OCI-M1 (cell line): ENCODE measurements at places on chromosomes 6 and 20.

DNA sequence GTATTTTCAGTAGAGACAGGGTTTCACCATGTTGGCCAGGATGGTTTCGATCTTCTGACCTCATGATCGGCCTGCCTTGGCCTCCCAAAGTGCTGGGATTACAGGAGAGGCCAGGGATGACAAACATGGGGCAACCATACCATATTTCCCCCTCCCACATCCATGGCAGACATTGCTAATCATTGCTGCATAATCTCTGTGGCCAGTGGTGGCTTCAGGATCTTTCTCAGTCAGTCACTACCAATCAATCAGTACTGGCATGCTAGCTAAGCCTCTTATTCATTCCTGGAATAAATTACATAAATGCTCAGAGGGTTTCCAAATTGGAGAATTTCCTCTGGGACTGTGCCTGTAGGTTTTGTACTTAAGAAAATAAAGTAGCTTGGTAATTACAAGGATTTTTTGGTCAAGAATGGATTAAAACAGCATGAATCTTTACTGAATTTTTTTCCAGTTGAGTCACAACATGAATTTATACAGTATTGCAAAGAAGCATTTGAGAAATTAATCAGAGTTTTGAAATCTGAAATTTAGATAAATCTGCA, 138.1 kb downstream of the FNDC1 start:
- no peak for DNase-seq

- DNase-seq: peak; percentile 79
Measured at GRCh38 chr6:24223115-24223919, 97.3 kb downstream of the NRSN1 start.

DNA sequence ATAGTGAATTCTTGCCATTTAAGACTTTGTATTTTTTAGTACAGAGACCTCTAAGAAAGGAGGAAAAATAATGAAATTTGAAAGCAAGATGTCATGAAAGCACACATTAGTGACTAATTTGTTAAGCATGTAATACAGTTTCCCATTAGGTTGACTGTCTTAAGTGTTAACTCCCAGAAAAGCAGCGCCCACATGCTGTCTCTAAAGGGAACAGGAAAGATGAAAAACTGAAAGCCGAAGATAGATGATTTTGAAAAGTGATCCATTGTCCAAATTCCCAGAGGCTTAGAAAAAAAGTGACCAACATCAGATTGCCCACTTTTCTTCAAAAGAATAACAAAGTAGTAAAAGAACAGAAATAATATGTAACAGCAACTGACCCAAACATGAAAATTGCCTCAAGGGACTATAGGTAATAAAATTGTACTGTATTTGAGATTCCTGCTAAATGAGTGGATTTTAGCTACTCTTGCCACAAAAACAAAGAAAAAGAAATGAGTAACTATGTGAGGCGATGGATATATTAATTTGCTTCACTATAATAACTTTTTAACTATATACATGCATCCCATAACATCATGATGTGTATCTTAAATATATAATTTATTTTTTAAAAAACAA, 83.2 kb upstream of the OGFRL1 start:
- no peak for DNase-seq

- DNase-seq: peak; percentile 91
Measured at GRCh38 chr6:141199074-141199473, 933.7 kb upstream of the GJE1 start.

DNA sequence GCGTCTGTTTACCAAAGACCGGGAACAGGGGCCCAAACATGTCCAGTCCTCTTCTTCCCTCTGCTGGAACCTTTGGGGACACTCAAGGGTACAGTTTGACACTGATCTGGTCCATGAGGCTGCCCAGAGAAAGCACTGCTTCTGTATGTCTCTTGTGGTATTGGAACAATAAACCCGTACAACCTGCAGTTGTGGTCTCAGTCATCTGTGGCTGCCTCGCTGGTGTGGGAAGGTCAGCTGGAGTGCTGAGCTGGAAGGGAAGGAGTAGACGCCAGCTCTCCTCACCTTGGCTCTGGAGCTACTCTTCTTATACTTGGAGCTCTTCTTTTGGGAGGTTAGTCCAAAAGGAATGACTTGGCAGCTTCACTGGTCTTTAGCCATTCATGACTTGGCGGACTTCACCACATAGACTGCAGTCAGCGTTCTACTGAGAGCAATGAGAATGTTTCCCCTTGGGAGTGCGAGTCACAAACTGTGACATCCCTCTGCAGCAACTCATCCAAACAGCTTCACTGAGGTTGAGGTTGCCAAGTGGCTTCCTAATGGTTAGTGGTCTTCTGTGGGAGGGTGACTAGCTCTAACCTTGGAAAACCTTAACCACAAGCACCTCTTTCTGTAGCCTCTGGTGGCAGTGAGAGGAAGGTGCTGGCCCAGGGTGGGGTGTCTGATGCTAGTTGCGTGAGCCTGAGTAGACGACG, 81.2 kb downstream of the ASXL1 start:
- peak; percentile 39 for DNase-seq

- DNase-seq: no peak
Measured at GRCh38 chr20:54112221-54112884, 42.0 kb upstream of the BCAS1 start.

DNA sequence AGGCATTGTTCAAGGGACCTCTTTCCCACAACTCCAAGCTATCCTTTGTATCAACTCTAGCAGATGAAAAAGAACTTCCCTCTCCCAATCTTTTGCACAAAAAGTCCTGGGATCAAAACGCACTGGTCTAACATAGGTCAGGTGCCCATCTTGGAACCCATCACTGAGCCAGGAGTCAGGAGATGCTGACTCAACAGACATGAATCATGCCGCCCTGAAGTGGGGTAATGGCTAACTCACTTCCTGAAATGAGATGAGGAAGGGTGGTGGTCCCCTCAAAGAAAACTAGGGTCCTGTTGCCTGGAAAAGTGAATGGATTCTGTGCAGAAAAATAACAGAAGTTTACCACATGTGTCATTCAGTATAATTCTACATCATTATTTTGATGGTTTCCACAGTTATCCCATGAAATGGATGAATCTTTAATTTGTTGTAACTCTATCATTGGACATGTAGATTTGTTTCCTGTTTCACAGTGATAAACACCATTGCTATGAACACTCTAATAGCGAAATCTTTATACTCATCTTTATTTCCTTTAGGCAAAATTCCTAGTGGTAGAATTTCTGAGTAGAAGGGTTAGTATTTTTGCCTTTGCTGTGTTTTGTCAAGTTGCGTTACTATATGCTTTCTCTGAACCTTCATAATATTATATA, 151.3 kb downstream of the SLC16A10 start:
- DNase-seq: no peak

DNA sequence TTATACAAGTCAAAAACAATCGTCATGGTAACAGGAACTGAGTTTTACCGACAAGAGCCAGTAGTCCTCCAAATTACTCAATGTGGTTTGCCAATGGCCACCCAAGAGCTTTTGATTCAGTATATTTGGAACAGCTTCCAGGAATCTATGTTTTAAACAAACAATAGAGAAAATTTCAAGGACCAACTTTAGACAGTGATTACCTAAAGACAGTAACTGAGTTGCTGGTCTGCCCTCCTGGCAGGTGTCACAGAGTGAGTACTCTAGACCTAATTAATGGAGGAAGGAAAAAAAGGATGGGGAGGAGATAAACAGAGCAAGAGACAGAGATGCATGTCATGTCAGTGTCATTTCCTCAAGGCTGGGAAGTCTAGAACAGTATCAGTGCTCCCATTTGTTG, 361.3 kb upstream of the BTBD3 start:
- no peak for DNase-seq

DNA sequence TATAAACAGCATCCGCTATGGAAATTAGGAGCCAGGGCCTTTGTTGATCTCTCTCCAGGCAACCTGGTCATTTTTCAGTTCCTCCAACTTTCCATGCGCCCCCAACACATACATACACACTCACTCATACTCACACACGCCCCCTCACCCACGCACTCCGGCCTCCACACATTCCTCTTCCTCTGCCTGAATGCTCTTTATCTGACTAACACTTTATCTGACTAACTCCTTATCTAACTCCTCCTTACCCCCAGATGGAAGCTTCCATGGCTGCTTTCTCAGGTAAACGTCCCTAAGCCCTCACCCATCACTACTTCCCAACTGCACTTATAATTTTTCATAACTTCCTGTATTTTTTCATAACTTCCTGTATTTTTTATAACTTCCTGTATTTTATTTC, 17.4 kb downstream of the CASS4 start:
- DNase-seq: peak; percentile 29

DNA sequence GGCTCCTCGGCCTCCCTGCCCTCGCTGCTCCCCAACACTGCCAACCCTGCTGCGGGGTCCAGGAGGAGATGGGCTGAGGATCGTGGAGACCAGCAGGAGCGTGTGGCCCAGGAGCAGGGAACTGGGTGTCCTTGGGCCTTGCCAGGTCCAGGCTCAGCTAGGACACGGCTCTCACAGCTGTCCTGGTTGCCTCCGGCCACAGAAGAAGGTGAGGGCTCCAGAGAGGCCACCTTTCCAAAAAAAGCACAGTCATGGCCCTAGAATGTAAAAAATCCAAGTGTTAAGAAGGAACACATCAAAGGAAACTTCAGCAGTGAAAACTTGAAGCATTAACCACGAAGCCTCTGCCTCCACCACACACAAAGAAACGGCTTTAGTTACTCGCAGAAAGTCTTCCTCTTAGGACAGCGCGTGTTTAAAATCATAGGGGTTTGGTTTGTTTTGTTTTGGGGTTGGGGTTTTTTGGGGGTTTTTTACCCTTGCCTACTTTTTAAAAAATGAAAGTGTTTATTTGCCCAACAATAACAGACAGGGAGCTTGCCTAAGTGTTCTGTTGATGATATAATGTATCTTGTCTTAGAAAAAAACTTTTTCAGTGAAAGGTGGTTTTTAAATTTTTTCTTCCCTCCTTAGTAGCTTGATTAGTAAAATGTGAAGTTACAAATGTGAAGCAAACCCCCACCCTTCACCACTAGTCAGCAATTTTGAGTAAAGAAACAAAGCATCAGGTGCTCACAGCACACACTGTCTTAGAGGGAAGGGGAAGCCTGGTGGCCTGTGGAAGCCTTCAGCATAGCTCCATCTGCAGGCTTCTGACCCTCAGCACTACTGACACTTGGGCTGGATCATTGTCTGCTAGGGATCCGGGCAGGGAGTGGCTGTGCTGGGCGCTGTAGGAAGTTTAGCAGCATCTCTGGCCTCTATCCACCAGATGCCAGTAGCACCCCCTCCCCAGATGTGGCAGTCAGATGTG, 60.0 kb downstream of the PTPN1 start:
- peak; percentile 66 for DNase-seq

DNA sequence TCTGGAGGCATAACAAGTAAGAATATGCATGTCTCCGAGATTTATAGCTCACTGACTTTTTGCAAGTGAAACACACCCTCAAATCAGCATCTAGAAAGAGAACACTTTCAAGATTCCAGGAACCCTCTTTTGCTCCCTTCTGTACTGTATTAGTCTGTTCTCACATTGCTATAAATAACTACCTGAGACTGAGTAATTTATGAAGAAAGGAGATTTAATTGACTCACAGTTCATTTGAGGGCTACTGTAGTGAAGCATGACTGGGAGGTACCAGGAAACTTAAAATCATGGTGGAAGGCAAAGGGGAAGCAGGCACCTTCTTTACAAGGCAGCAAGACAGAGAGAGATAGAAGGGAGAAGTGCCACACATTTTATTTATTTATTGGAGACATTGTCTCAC, 269.9 kb downstream of the UTRN start:
- no peak for DNase-seq

DNA sequence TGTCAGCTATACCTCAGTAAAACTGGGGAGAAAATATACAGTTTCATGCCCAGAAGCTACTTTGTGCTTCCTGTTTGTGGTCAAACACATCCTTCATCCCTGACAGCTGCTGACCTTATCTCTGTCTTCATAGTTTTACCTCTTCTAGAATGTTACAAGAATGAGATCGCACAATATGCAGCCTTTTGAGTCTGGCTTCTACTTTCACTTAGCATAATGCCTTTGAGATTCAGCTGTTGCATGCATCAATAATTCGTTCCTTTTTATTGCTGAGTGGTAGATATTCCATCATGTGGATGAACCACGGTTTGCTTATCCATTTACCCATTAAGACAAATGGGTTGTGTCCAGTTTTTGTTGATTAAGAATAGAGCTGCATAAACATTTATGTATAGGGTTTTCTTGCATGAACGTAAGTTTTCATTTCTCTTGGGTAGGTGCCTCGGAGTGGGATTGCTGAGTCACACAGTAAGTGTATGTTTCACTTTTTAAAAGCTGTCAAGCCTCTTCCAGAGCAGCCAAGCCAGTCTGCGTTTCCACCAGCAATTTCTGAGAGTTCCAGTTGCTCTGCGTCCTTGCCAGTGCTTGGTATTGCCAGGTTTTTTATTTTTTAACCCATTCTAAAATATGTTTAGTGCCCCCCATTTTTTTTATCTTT, 86.6 kb upstream of the PAX1 start:
- DNase-seq: peak; percentile 54

DNA sequence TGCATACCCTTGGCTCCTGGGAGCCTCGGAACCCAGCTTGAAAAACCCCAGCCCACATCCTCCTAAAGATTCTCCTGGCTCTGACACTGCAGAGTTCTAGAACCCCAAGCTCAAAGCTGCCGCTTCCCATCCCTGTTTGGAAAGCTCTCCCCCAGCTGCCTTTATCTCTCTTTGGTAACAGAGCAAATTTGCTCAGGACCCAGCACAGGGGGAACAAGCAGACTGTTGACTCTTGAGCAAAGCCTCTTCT, 38.9 kb downstream of the HNF4A start:
- no peak for DNase-seq

DNA sequence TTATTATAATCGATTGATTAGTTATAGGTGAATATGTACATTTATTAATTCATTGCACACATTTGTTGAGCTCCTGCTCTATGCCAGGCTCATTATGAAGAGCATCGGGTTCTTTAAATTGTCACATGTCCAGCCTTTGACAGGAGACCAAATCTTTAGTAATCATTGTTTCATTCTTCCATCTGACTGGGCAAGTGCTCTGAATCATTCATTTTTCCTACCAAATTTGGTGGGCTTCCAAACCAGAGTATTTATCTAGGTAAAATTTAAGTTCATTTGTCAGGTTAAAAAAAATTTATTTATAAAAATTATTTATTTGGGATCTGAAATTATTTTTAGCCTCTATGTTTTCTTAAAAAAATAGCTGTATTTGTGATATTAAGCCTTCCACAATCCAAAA, 404.9 kb upstream of the MMS22L start:
- no peak for DNase-seq

- DNase-seq: no peak
Measured at GRCh38 chr6:106411643-106412200, 51.2 kb downstream of the CRYBG1 start.

- no peak for DNase-seq
Measured at GRCh38 chr6:37654727-37655500, 42.8 kb downstream of the MDGA1 start.

GRCh38 chr6:137866200-137866913, 702 bp upstream of the TNFAIP3 start:
- peak; percentile 84 for DNase-seq

- no peak for DNase-seq
Measured at GRCh38 chr6:72651967-72652956, 30.4 kb downstream of the KCNQ5 start.
